Gastrocnemius medialis (tissue), 4 donors: ENCODE measurements at places on chromosomes 6 and 20.
A peak's percentile ranks its signal among the peaks of the same experiment; 100 is the strongest.

DNA sequence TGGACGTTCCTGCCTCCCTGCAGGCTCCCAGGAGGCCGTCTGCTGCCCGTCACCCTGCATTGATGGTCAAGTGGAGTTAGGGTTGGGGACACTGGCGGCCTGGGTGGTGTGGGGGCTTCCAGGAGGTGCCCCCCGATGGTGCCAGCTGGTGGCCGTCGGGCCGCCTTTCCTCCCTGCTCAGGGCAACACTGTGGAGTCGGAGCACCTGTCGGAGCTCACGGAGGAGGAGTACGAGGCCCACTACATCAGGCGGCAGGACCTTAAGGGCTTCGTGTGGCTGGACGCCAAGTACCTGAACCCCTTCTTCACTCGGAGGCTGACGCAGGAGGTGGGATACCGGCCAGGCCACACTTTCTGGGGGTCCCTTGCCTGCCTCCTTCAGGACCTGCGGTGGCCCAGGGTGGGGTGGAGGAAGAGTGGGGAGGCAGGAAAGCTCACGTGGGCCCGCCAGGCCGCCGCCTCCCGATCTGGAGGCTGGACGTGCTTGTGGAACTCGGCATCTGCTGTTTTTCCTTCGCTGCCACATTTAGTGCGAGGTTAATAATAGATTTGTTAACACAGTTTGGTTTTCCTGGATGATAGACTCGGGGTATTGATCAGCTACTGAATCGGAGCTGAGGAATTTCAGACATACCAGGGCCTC lies 28.6 kb downstream of the SPATA2 start:
- no peak for DNase-seq

- no peak for DNase-seq
Measured at GRCh38 chr6:144749263-144749662, 464.1 kb downstream of the UTRN start.

DNA sequence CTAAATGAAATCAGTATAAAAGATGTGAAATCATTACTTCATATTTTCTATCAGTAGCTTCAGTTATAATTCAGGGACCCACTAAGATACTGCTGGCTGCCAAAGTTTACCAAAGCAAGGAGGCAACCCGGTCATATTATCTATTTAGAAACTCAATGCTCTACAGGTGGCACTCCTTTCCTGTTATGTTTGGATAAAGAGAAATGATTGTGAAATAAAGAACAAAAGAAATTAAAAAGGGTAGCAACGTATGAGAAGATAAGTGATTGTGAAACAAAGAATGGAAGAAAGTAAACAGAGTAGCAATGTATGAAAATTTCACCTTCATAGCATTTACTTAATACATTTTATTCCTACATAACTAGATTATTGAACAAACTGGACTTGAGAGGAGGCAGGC lies 45.2 kb downstream of the RSPH3 start:
- DNase-seq, result no peak

DNA sequence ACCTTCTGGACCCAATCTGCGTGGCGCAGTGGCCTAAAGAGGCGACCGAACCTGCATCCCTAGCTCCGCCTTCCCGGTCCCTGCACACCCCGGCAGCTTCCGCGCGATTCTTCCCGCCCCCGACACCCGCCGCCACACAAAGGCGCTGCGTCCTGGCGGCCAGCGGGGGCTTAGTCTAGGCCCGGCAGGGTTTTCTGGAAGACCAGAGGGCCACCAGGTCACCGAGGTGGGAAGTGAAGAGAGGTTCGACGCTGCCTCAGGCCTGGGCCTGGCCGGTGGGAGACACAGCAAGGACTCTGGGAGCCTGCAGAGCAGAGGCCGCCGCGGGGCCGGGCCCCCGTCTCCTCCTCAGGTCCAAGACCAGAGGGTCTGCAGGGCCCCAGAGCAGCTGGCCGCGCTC lies 154.9 kb downstream of the OR2B2 start:
- DNase-seq, result no peak

DNA sequence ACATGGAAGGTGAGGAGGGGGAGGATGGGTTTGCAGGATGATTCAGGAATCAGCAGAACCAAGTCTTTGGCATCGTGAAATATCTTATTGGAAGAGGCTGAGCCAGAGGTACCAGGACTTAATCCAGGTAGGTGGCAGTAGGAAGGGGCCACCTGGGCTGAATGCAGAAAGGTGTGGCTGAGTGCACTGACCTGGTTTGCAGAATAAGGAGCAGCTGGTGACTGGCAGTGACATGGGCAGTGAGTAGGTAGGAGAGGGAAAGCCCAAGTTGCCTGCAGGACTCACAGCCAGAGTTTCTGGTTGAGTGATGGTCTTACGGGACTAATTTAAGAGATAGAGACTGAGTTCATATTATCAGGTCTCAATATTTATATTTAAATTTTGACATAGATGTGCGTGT lies 1.1 kb upstream of the PBOV1 start:
- DNase-seq, result no peak

DNA sequence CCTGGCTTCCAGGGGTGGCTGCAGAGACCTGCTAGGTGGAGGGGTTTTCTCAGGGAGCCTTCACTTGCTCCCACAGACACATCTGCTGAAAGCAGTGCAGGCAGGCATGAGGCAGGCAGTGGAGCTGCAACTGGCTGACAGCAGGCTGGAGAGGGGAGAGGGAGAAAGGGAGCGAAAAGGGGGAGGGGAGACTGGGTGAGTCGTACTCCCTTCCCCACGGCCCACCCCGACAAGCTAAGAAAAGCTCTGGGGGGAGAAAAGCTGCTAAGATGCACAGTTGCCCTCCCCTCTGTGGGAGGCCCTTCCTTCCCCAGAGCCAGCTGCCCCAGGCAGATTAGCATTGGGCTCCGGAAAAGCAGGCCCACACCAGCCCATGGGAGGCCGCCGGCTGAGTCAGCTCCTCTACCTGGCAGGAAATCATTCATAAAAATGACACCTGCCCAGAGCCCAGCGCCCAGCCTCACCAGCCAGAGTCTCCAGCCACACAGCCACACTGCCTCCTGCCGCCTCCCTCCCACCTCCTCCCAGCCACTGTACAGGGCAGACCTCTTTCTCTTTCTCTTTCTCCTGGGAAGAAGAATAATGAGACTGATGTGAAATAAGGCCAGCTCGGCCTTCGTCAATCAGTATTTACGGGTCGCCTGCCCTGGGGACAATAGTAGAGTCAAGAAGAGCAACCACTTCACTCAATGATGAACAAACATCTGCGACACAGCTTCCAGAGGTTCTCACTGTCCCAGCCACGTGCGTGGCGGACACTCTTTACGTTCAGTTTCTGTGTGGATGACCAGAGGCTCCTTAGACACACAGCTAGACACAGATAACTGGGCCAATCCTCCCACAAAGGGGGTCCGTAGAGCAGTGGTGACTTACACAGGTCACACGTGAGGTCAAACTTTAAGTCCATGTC lies 7.7 kb upstream of the C20orf203 start:
- DNase-seq, result no peak

DNA sequence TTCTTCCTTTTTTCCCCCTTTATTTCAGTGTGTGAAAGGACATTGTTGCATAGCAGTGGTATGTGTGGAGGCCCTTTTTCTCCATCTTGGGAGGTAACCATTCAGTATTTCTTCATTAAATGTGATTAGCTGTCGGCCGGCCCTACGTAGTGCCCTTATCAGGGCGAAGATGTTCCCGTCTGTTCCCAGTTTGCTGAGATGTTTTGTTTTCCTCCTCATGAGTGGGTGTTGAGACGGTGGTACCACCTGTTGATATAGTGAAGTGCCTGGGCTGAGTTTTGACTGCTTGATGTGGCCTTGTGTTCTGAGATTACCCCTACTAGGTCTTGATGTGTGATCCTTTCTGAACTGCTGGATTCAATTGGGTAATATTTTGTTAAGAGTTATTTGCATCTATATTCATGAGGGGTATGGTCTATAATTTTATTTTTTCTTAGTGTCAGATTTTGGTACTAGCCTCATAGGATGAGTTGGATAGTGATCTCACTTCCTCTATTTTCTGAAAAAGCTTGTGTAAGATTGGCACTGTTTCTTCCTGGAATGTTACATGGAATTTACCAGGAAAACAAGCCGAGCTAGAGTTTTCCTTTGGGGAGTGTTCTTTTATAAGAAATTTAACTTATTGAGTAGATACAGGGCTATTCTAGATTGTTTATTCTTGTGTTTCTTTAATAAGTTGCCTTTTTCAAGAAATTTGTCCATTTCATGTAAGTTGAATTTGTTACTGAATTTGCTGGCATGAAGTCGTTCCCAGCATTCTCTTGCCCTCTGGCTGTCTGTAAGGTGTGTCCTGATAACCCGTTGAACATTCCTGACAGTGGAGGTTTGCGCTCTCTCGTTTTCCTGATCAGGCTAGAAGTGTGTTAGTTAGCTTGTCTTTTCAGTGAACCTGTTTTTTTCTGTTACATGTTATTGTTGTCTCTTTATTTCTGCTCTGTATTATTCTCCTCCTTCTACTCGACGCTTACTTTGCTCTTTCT lies 4.3 kb downstream of the MTG2 start:
- DNase-seq, result no peak

DNA sequence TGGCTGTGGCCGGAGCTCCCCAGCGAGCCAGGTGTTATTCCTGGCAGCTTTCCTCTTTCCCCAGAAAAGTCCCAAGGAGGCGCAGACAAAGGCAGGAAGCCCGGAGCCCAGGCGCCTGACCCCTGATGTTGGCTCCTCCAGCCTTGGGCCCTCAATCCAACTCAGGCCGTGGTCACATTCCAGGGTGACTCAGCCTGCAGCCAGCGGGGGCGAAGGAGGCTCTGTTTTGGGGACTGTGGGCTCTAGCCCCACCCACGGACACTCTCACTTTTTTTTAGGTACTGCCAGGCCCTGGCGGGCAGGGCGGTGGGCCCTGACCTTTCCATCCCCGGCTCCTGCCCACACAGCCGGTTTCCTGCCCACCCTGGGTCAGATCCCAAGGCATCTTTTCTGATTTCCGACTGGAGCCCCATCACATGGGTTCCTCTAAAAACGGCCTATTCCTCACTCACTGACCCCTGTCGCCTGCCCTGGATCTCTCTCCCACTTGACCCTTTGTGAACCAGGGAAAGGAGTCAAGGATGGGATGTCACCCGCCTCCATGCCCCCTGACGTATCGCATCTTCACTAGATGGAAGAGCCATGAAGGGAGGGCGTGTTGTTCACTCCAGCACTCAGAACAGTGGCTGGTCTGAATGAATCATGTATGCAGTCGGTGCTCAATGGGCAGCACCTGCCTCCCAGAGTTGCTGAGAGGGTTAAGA lies 5.5 kb downstream of the PTGIS start:
- peak; percentile 73 for DNase-seq
